Uterus (tissue), 4 donors: ENCODE measurements at places on chromosomes 7 and 10.

DNA sequence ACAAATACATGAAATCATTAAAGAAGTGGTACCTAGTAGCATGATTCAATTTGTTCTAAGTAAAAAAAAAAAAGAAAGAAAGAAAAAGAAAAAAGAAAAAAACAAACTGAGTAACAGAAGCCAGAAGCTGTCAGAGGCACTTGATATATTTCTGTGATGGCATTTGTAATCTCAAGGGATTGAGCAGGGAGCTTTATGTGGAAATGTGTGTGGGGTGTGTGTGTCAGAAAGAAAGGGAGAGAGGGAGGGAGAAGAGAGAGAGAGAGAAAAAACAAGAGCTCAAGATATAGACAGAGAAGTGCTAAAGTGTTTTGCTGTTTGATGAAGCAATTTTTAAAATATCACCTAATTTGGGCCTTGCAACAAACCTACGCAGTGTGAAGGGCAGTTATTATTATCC, 357.6 kb upstream of the PCDH15 start:
- no peak for DNase-seq

DNA sequence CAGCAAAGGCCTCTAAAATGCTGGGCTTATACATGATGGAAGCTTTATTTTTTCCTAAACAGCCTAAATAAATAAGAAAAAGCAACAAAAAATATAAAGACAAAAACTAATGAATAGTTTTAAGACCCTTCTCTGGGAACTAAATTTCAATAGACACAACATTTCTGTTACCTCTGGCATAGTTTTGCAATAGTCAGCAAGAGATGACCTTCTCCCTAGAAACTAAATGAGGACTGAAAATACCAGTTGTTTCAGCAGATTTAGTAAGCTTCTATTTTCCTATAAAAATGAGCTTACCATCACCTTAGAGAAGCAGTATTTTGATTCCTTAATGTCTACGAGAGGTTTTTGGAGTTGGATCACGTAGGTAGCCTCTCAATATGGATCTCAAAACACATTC, 471.4 kb upstream of the NRP1 start:
- no peak for DNase-seq

- no peak for DNase-seq
Observed at GRCh38 chr7:102836191-102836919, 76.4 kb upstream of the LRRC17 start.

DNA sequence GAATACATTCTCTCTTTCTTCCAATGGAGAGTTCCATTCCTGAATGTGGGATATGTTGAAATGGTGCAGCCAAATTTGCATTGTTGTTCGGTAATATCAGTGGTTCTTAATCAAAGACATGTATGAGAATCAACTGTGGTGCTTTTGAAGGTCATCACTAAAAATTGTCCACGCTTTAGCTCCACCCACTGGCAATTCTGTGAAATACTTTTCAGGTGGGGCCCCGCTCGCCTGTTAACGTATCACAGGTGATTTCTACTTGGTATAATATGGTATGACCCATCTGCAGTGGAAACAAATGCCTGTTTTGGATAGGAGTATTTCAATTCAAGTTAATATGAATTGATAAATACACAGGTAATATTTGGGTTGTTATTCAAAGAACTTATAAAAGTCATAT, 178.4 kb downstream of the NSUN6 start:
- DNase-seq: no peak

- no peak for DNase-seq
Observed at GRCh38 chr10:38038107-38038931, 27.8 kb downstream of the ZNF33A start.

- no peak for DNase-seq
Observed at GRCh38 chr7:40804477-40805215, 669.8 kb downstream of the SUGCT start.

- DNase-seq: no peak
Observed at GRCh38 chr10:100993986-100994708, 5.5 kb upstream of the LZTS2 start.

GRCh38 chr10:100338434-100339036, 8.5 kb upstream of the SCD start:
- peak; percentile 72 for DNase-seq
